Esophagus muscularis mucosa (tissue), 4 donors: ENCODE measurements at places on chromosomes 7 and 10. TPM values are rescaled to one million over a fixed set of nuclear protein-coding genes. Genes with fewer than 3 reads are reported as not detected.

DNA sequence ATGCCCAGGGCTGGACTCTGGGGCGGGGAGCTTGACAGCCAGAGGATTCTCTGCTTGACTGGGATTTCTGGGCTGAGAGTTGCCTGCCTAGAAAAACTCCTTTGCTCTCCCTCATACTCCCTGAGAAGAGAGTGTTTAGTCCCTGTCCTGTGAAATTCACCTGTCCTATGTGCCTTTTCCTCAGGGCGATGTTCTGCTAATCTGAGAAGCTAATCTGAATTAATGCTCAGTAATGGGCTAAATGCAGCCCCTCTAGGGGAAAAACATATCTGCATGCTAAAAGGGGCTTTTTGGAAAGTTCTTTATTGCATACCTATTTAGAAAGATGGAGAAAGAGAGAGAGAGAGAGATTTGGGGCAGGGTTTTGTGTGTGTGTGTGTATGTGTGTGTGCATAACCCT lies 454.4 kb downstream of the GATA3 start:
- DNase-seq, result no peak

GRCh38 chr7:54811846-54812254 lies 52.8 kb upstream of the SEC61G start:
- DNase-seq, result no peak

DNA sequence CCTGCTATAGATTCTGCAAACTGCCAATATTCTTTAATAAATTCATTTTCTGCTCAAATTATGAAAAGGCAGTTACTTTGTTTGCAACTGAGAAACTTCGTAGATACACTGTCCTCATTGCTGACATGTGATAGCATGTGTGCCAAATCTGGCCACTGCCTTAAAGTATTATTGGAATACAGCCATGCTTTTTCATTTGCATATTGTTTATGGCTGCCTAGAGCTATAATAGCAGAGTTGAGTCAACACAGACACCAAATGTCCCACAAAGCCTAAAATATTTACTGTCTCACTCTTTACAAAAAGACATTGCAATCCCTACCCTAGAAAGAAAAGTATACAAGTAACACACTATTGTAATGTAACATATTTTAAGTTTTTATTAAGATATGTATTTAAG lies 647.4 kb downstream of the XPNPEP1 start:
- DNase-seq, result no peak

GRCh38 chr7:106623853-106624252 lies 37.1 kb downstream of the CCDC71L start:
- no peak for DNase-seq

DNA sequence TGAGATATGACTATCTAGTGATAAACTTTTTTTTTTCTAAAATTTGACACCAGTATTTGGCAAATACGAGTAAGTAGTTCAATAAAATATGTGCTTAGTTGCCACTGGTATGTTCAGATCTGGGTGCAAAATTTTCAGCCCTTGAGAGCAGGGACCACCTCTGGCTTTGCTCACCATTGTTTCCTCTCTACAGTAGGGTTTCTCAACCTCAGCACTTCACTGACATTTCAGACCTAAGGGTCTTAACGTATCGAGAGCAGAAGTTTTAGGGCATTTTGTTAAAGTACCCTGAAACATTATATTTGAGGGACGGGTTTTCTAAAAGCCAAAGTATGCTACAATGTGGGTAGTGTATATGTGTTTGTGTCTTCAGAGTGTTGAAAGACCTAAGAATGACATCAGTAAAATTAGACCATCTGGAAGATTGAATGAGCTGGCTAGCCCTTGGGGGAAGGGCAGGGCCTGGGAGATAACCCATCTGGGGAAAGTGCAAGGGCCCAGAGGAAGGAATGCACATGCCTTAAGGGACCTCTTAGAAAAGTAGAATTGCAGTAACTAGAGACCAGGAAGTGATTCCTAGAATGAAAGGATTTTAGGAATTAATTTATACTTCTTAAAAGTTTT lies 11.8 kb downstream of the BZW2 start:
- DNase-seq, result no peak

DNA sequence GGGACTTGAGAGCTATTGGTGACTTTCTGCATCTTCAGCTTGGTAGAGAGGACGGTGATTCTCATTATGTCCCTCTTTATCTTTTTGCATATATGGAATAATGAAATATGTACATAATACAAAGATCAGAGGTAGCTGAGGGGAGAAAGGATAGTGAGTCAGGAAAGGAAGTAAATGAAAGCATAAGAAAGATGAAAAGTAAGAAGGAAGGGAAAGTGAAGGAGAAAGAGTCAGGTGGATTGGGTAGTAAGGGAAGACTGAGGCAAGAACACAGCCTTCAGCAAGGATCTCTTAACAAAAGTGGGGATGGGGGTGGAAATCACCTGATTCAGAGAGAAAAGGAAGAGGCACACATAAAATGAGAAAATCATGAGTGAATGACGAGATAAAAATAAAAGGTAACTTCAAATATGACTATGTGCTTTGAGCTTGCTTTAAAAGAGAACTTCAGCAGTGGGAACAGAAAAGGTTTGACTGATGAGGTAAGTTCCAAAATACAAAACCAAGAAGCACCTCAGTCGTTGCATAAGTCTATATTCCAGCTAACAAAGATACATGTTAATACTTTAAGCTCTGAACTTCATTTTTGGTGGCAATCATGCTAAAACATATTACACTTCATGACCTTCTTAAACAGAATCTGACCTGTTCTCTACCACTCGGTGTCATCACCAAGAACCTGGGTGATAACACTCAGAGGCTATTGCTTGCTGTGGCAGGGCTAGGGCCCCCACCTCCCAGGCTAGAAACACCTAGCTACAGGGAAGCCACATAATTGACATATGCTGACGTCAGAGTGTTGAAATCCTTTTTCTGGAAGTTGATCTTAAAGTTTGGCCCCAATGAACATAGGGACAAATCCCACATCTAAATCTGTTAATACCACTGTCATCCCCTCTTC lies 32.9 kb downstream of the NRCAM start:
- no peak for DNase-seq

GRCh38 chr7:24741679-24742505 lies 15.4 kb downstream of the GSDME start:
- DNase-seq, result peak; percentile 92

DNA sequence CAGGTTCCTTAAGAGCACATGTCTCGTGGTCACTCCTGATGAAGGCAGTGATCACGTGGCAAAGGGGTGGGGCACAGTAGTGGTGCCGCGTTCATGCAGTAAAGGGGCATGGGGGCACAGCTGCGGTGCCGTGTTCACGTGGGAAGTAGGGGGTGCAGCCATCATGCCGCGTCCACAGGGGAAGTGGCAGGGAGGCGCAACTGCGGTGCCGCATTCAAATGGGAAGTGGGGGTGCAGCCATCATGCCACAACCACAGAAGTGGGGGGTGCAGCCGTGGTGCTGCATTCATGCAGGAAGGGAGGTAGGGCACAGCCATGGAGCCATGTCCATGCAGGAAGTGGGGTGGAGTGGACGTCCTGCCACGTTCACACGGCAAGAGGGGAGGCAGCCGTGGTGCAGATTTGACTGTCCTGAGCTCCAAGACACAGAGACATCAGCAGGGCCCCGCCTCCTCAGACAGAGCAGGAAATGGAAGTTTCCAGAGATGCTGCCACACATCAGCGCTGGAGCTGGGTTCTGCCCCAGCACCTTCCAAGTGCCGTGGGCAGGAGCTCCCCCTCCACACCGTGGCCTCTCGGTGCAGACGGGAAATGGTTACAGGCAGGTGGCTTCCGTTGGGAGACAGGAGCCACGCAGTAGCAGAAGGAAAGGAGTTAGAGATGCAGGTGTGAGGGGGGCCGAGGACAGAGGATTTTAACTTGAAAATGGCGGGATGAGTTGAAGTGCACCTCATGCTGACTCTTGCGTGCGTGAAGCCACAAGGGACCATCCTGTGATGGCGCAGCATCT lies 95.0 kb upstream of the DDC start:
- no peak for DNase-seq

GRCh38 chr10:110845756-110846620 lies 25.7 kb upstream of the PDCD4 start:
- no peak for DNase-seq

DNA sequence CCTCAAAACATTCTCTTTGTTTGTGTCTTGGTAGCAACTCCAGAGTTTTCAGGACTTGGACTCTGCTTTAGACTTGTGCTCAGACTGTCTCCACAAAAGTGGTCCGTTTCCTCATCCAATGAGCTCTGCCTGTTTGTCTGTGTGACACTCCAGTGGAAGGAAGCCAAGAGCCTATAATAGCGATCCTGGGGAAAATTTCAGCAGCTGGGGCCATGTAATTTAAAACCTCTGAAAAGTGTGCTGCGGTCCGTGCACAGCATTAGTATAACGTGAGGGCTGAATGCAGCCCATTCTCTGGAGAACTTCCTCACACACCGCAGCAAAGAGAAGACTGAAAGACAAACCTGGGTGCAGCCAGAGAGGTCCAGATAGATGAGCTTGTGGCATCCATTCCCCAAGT lies at the start of gene LRRC17:
Gene LRRC17 (plus strand): TSS at position 259 of the 400 bp plus-strand sequence. CDS start 20,914 bp downstream, outside the sequence.
- no peak for DNase-seq

DNA sequence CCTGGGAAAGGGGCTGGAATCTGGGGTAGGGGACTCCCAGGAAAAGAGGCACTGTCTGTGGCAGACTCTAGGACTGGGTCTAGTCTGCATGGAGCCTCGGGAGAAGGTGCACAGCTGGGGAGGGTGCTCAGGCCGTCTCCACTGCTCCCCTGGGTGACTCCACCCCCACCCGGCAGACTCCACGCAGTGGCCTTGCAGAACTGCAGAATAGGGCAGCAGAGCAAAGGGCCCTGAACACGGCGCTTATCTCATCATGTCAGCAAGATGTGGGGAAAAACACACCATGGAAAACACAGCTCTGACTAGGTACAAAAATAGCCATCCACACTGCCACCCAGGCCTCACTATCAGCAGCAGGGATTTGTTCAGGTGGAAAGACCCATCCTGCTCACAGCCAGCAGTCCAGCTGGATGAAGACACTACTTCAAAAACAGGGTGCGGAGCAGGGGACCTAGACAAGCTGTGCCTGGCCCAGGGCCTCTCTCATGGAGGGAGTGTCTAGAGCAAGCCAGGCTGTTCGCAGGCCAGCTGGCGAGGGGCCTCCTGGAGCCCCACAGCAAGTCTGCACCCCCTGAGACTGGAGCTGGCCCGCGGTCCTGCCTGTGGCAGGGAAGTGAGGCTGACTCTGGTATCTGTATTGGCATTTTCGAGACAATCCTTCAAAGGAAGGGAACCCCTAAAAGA lies 11.7 kb downstream of the MAT1A start:
- DNase-seq, result no peak

DNA sequence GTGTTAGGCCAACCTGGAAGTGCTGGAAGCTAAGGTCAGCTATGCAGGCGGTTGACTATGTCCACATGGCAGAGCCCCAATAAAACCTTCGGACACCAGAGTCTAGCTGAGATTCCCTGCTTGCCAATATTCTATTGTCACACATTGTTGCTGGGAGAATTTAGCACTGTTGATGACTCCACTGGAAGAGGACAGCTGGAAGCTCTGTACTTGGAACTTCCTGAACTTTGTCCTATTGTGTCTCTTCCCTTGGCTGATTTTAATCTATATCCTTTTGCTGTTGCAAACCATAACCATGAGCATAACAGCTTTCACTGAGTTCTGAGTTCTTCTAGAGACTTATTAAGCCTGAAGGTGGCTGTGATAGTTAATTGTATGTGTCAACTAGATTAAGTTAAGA lies 12.0 kb downstream of the XRCC2 start:
- DNase-seq, result no peak

DNA sequence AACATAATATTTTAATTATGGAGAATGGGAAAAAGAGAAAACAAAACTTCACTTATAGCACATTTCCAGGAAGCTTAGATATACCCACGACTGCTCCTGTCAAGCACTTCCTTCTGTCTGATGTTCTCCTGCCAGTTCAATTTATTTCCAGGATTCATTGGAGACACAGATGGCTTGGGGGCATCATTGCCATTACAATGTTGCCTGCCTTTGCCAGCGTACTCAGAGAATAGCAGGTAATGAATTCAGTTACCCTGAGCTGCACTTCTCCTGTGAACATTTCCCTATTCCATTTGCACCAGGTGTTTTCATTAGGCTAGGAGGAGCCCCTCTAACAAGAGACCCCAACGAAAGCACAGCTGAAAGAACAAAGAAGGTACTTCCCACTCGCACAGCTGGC lies 33.7 kb downstream of the INSIG1 start:
- DNase-seq, result no peak

DNA sequence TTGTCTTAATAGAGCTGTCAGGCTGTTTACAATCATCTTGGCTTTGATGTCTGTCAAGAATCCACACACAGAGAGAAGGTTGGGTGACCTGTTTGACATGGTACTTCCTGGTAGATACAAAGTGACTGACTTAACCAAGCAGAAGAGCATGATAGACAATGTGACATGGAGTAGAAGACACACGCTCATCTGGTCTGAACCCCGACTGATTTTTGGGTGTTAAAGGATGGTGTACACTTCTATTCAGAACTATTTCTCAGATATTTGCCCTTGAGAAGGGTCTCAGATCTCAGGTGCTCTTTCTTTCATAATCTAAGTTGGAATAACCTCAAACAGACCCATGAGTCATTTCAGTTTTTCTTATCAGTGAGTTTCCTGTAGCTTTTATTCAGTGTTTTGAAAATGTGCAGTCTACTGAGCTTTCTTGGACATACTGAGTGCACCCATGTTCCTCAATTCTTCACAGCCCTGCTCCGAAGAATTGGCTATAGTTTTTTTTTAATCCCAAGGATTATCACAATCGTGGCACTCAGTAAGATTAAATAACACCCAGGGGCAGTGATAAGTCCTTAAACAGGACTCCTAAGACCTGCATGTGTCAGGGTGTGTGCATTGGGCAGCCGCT lies 46.4 kb upstream of the NXPH1 start:
- no peak for DNase-seq

Gene COL13A1
- 4.2 TPM for total RNA-seq

Gene TMEM178B
- total RNA-seq, result 2.5 TPM

Gene BET1
- 11.9 TPM for total RNA-seq

Gene KIF11
- total RNA-seq, result 0.33 TPM

Gene EBLN1
- not detected for total RNA-seq

Gene NODAL
- total RNA-seq, result not detected

Gene PLXDC2
- total RNA-seq, result 38.3 TPM
